ENCODE measurements at places on chromosomes 5 and 9.

- DNase-seq = no peak
These were observed 308.9 kb upstream of the MPDZ start for GRCh38 chr9:13588151-13589033.

DNA sequence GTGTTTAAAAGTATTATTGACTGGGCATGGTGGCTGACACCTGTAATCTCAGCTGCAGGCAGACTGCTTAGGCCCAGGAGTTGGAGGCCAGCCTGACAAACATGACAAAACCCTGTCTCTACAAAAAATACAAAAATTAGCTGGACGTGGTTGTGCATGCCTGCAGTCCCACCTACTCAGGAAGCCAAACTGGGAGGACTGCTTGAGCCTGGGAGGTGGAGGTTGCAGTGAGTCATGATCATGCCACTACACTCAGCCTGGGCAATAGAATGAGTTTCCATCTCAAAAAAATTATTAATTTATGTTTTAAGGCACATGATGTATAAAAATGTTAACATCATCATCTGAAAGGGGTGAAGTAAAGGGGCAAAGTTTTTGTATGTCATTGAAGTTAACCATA is 49.7 kb upstream of the FNIP1 start:
- DNase-seq = no peak

GRCh38 chr9:87671925-87672324 is 54.0 kb upstream of the CTSL start:
- DNase-seq = no peak

GRCh38 chr5:76672242-76672641 is 43.7 kb upstream of the F2R start:
- DNase-seq = no peak

DNA sequence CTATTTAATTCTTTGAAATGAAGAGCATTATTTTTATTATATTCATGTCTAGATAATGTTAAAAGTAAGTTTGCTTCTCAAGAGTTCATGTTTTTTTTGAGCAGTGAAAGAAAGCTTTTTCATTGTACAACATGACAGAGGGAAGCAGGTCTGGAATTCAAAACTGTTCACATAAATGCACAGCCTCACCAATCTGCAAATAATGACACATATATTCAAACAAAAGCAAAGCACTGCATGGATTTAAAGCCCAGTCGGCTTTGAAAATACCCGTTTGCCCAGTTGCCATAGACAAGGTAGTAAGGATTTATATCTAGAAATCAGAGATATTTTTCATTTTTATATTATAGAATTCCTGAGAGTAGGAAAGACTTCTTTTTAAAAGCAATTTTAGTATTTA is 201.8 kb downstream of the CD180 start:
- DNase-seq = no peak

DNA sequence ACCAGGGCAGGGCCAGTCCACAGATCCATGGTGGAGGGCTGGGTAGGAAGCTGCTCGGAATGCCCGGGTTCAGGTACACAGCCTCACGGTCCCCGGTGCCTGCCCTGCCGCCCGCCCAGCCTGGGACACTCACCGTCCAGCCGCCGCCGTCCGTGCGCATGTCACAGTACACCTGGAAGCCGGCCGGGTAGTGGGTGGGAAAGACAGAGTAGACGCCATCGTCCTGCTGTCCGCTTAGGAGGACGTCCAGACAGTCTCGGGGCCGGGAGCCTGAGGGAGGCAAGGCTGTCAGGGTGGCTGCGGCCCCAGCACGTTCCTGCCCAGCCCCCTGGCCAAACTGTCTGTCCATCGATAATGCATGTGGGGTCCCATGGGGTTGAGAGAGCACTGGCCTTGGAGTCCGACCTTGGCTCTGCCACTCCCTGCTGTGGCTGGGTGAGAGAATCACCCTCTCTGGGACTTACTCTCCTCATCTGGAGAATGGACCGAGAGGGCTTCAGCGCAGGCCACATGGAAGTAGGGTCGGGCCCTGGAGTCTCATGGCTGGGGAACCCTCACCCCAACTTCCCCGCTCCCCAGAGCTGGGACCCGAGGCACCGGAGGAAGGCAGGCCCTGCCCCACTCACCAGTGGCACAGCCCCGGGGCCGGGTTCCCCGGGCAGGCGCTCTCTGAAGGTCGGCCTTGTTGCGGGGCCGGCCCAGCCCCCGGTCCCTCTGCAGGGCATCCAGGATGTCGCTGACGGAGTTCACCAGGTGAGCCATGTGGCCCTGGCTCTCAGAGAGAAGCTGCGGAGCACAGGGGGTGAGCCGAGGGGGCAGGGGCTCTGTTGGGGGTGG is 15.2 kb downstream of the FIBCD1 start:
- DNase-seq = no peak

GRCh38 chr5:66658516-66658915 is 62.3 kb downstream of the MAST4 start:
- DNase-seq = no peak

GRCh38 chr9:130672933-130673615 is 8.7 kb downstream of the PRDM12 start:
- no peak for DNase-seq

GRCh38 chr5:149915392-149916260 is 29.0 kb downstream of the PDE6A start:
- DNase-seq = no peak

DNA sequence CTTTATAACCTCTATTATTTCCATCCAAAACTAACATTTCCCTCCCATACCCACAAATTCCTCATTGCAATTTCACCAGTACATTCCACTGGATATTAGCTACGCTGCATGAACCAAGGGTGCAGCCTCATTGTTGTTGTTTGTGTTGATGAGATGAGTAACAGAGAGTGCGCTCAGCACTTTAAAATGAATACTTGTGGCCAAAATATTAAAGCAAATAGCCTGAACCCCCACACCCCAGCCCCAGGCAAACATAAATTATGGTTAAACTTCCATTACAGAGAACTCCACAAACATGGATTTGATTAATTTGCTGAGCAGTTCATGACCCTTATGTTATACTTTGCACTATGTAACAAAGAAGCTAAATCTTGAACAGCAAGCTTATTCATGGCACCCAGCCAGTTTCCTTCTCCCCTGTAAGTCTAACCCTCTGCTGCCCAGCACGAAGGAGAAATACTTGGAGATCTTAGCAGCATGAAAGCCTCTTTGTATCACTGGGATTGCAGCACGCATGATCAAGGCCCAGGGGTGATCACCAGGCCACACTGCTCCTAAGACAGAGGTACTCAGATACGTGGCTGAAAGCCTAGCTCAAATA is 205.0 kb downstream of the DOCK8 start:
- DNase-seq = no peak

- DNase-seq = no peak
These were observed 30.4 kb downstream of the RANBP17 start for GRCh38 chr5:170892196-170892595.

GRCh38 chr5:68734781-68735180 is 359.0 kb upstream of the SLC30A5 start:
- DNase-seq = no peak

- no peak for DNase-seq
These were observed 14.5 kb upstream of the LPCAT1 start for GRCh38 chr5:1538276-1538675.

DNA sequence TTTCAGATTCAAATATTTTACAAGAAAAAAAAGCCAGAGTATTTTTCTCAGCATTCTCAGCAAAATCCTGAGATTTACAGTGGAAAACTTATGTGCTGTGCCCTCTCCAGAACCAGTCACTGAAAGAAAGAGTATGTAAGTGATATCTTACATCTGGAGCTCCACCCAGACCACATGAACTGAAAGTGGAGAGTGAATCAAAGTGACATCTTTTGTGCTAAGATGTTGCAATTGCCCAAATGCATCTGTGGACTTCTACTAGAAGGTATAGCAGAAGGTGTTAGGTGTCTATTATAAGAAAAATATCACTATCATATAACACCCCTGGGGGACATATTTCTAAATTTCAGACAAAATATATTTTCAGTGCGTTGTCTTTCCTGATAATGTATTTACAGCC is 49.0 kb upstream of the RIC1 start:
- DNase-seq = no peak

DNA sequence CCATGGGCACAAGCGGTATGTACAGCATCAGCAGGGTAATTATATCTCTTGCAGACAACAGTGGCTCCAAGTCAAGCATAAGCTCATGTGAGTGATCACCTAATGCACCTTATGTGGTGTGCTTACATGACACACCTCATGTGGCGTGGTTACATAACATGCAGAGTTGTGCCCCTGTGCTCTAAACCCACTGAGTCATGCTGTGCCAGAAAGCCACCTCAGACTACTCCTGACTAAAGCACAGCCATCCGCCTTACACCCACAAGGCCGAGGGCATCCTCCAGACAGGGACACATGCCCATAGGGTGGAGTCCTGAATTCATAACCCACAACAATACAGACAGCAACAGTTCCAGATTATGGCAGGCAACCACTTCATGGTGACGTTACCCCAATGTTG is 163.7 kb upstream of the SLC30A5 start:
- no peak for DNase-seq

DNA sequence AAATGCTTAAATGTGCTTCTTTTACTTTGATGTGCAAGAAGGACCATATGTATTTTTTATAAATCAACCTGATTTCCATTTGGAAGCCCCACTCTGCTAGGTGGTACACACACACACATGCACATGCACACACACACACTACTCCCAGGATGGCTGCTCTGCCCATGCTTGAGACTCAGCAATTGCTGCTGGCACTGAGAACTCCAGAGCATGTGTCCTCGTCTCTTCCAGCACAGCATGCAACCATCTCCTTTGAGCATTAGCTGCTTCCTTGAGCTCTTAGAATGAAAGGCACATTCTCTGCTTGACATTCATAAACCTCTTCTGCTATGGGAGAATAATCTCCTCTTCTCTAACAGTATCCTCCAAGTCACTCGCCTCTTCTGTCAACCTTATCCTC is 115.9 kb downstream of the FEM1C start:
- no peak for DNase-seq
